ENCODE measurements at places on chromosomes 13 and 19. TPM values are rescaled to one million over a fixed set of nuclear protein-coding genes. Genes with fewer than 3 reads are reported as not detected.

Gene SHANK1
- total RNA-seq = 0.72 TPM

Gene PSG1
- total RNA-seq = 4.6 TPM

Gene IZUMO2
- not detected for total RNA-seq

Gene PRRG2
- not detected for total RNA-seq

Gene ZNF57
- 2.6 TPM for total RNA-seq

Gene PPFIA3
- total RNA-seq = 32.5 TPM

Gene VAV1
- total RNA-seq = 8.2 TPM

Gene KCTD15
- 110 TPM for total RNA-seq

Gene OR10H3
- not detected for total RNA-seq

Gene PEX11G
- not detected for total RNA-seq

GRCh38 chr19:6241680-6242377 is 37.9 kb downstream of the MLLT1 start:
- no peak for DNase-seq

GRCh38 chr13:38167164-38167822 is 182.4 kb upstream of the UFM1 start:
- DNase-seq = no peak

GRCh38 chr19:10740798-10741197 is 22.9 kb downstream of the DNM2 start:
- DNase-seq = no peak

GRCh38 chr13:35475960-35476943 is at the start of gene MAB21L1:
TSS of gene MAB21L1 (minus strand) at chr13:35476689. CDS start at chr13:35476138, 551 bp downstream.
- no peak for DNase-seq

DNA sequence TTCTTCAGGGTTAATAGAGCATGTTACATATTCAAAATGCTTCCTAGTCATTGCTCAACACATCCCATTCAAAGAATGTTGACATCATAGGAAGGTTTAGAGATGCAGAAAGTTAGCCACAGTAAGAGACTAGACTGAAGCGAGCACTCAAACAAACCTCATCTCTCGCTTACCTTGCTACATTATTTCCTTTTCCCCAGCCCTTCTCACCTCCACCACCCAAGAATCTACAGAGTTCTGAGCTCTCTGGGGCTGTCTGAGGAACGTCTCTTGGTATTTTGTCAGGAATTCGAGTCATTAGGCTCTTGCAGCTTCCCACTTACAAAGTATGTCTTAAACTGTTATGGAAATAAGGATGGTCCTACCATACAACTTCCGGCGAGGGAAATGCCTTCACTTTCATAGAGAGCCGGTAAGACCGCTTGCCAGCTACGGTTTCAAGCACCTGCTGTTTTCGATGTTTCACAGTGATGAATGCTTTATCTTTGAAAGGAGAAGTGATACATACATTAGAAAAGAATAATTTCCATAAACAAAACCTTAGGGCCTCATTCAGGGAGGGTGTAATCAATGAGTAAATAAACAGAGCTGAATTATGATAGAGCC is 65.1 kb downstream of the FLT1 start:
- DNase-seq = no peak

GRCh38 chr13:99104396-99104795 is 96.3 kb upstream of the UBAC2 start:
- DNase-seq = no peak

DNA sequence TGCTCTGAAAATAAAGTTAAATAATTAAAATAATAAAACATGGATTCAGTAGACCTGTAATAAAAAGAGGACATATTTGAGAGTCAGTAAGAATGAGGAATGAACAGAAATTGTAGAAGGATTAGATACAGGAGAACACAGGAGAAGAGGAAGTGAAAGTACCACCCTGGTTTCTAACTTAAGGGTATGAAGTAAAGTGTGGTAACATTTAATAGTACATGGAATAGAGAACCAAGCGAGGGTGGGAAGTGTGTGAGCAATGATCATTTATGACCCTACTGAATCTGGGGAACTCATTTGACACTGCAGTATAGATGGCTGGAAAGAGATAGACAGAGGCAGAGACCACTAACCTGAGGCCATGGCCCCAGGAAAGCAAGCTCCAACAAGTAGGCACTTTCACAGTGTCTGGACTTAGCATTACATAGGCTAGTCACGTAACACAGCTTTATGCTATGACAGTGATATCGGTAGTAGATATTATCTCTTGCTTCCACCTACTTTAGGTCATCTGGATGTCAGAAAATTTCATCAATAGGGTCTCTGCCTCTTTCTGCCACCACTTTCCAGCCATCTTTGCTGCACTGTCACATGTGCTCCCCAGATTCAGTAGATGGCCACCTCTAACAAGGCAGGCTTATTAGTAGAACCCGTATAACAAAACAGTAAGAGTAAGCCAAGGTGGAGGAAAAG is 633.9 kb upstream of the MIR17HG start:
- DNase-seq = no peak

DNA sequence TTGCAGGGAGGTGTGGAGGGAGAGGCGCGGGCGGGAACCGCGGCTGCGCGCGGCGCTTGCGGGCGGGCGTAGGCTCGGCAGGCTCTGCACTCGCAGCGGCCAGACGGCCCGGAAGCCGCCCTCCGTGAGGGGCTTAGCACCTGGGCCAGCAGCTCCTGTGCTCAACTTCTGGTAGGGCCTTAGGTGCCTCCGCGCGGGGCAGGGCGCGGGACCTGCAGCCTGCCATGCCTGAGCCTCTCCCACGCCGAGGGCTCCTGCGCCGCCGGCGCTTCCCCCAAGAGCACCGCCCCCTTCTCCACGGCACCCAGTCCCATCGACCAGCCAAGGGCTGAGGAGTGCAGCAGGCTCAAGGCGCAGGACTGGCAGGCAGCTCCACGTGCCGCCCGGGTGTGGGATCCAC is 940.8 kb upstream of the PCDH9 start:
- no peak for DNase-seq

GRCh38 chr19:2782329-2782935 is 641 bp downstream of the SGTA start:
- DNase-seq = no peak

- no peak for DNase-seq
These were observed 35.1 kb downstream of the TMEM161A start for GRCh38 chr19:19103167-19103566.

DNA sequence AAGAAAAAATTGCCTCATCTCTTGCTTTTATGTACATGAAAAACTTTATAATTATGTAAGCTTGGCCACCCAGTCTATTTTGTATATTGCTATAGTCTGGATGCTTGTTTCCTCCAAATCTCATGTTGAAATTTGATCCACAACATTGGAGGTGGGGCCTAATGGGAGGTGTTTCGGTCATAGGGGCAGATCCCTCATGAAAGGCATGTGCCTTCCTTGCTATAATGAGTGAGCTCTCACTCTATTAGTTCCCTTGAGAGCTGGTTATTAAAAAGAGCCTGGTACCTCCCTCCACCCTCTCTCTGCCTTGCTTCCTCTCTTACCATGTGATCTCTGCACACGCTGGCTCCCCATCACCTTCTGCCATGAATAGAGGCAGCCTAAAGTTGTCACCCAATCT is 1005.1 kb downstream of the PCDH9 start:
- DNase-seq = no peak

All from umbilical cord (tissue), 2 donors.